ENCODE measurements at places on chromosomes 12 and 14.
A peak's percentile ranks its signal among the peaks of the same experiment; 100 is the strongest.

- no peak for DNase-seq
These were observed 9.9 kb downstream of the DYRK2 start for GRCh38 chr12:67658486-67658885.

GRCh38 chr12:31002999-31003398, 70.7 kb upstream of the DDX11 start:
- no peak for DNase-seq

- DNase-seq, result peak; percentile 63
These were observed 71.2 kb downstream of the PPFIBP1 start for GRCh38 chr12:27595231-27595642.

- DNase-seq, result no peak
These were observed 213.1 kb upstream of the DCN start for GRCh38 chr12:91395628-91396135.

GRCh38 chr12:22034709-22035506, 11.1 kb upstream of the CMAS start:
- no peak for DNase-seq

DNA sequence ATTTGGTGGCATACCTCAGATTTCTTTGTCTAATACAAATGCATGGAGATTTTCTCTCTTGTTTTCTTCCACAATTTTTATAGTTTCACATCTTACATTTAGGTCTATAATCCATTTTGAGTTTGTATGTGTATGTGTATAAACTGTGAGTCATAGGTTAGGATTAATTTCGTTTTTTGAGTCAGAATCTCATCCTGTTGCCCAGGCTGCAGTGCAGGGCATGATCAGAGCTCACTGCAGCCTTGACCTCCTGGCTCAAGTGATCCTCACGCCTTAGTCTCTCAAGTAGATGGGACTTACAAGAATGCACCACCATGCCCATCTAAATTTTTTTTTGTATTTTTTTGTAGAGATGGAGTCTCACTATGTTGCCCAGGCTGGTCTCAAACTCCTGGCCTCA, 71.6 kb downstream of the OTOGL start:
- no peak for DNase-seq

DNA sequence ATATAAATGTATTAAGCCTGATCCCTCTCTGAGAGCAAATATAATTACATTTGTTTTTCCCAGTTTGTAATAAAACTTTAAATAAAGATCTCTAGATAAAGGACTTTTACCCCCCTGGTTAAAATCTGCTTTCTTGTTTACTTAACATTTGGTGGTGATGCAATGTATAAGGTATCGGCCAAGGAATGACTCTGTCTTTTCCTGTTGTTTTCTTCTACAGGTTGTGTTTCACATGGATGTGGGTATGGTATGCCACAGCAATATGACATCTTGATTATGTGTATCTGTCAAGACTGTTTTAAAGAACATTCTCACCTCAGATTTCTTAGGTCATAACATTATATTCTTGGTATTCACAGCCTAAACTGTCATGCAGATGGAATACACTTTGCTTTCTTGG, 210.6 kb upstream of the NOVA1 start:
- DNase-seq, result no peak

DNA sequence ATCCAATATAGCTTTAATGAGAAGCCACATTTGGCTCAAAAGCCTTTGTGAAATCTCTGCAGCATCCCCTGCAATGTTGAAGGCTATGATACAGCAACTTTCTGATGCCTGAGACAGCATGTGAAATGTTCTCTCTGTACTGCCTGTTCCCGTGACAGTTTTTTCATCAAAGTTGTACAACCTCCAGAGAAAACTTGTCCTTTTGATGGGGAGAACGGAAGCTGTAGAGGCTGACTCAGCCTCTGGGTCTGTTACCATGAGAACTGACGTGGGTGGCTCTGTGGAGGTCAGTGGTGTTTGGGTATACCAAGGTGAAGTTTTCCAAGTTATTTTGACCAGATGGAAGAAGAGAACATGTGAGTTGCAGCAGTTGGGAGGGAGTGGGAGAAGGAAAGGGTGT, 17.0 kb downstream of the SLC4A8 start:
- DNase-seq, result no peak

- no peak for DNase-seq
These were observed 4.3 kb downstream of the RTL1 start for GRCh38 chr14:100898935-100899883.

GRCh38 chr14:65776193-65776852, 363.8 kb downstream of the FUT8 start:
- DNase-seq, result no peak

DNA sequence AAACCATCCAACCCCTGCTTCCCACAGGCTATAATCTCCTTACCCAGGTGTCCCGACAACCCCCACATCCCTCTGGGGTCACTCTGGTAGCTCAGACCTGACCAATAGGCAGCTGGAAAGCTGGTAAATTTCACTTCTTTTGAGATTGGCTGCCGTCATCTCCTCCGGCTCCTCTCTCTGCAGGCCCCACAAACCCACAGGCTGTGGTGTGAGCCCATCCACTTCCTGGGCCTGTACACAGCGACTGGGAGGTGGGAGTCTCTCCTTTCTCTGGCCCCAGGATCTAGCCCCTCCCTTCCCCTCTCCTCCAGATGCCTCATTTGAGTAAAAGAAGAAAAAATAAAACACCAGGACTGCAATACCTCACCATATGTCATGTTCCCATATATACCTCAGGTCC, 709 bp downstream of the INHBC start:
- no peak for DNase-seq

DNA sequence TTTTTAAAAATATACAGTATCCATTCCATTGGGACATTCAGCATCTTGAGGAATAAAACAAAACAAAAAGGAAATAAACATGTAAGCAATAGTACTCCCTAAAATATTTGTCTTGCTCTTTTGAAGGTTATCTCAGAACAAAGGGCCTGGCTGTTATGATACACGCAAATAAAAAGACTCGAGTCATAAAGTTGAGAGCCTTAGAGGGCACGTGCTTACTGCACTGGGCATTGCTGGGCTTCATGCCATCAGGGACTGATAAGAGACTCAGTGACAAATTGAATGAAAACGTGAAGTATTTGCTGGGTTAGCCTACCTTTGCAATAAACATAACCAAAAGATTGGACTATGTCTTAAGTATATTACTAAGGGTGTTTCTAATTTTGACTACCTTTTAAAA, 118.9 kb downstream of the SLC35F4 start:
- DNase-seq, result no peak

- no peak for DNase-seq
These were observed 75.0 kb downstream of the BICD1 start for GRCh38 chr12:32181498-32182175.

- DNase-seq, result no peak
These were observed 329.3 kb upstream of the DCN start for GRCh38 chr12:91511795-91512420.

Data from globus pallidus (tissue), 1 donor.